Spinal cord (tissue), 10 donors: ENCODE measurements at places on chromosomes 5 and 9.

GRCh38 chr5:55911784-55912653 is 60.9 kb downstream of the IL31RA start:
- no peak for DNase-seq

DNA sequence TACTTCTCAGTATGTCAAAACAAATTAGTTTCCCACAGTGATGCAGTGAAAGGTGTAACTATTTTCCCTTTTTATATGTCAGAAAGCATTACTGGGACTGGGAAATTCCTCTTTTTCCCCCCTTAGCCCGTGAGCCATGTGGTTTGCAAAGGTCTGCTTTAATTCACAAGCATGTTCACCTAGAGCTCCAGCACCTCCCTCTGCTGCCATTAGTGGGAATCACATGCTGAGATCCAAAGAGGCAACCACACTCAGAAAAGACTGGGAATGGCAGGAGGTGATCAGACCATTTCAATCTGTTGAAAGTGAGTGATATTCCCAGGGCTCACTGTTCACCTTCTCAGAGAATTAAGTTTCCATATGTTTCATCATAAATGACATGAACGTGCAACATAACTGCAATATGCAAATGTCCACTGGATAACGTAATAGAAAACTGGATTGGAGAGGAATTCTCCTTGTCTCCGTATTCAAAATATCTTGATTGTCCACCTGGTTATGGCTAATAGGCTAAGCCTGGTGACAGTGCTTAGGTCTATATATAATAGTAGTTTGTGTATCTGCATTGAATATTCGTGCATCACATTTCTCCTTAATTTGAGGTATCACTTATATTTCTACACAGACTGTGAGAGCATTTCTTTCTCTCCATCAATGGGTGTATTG is 703.5 kb upstream of the WWC1 start:
- no peak for DNase-seq

- DNase-seq = no peak
Observed at GRCh38 chr5:171945476-171945875, 61.0 kb downstream of the FBXW11 start.

- DNase-seq = no peak
Observed at GRCh38 chr9:120668399-120668798, 45.9 kb downstream of the MEGF9 start.

DNA sequence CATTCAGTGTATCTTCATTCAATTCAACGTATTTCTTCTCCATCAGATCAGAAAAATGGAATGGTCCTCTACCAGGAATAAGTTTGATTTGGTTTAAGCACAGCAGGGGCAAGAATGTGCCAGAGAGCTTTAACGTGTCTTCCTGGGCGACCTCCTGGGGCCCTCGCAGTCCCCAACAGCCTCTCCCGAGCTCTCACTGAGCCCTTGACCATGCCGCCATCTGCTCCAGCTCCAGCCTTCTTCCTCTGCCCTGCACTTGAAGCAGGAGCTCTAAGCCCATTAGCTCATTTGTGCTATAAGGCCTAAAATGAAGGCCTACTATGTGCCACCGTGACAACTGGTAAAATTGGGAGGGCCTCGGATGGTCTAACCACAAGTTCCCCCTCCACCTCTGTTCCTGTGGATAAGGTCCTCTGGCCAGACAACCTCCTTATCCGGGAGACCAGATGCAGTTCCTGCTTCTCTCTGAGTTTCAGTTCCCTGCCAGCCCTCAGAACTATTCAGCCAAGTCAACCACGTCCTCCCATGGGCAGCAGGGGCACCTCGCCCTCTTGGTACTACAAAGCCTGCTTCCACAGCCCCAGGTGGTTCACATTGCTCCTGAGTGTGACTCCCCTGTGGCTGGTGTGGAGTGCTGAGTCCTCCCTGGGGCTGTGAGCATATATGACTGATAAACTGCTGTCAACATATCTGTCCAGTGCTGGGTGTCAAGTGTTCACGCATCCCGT is 35.8 kb downstream of the C5orf15 start:
- no peak for DNase-seq

DNA sequence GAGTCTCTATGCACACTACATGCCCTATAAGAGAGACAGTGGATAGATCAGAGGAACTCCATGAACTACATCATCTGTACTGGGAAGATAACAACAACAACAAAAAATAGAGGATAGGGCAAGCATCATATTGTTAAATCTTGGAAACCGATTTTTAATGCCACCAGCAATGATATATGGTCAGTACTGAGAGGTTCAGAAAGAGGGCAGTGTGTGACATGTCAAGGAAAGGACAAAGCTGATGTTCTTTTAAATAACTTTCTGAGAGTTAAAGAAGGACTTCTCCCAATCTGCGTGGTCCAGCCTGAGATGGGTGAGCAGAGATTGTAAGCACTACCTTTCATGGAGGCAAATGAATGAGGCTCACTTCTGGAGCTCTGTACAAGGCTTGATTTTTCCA is 62.0 kb upstream of the PHF24 start:
- DNase-seq = no peak

DNA sequence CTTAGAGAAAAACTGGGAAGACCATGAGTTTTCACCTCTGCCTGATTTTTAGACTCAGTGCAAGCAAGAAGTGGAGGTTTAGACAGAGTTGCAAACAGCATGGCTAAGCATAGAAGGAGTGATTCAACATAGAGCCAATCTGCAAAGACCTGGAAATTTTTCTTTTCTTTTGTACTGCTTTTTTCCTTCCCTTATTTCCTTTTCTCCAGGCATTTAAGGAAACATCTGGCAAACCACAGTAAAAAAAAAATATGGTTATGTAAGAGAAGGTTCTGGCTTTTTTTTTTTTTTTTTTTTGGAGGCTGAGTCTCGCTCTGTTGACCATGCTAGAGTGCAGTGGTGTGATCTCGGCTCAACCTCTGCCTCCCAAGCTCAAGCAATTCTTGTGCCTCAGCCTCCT is 16.6 kb upstream of the DCAF12 start:
- DNase-seq = no peak

- DNase-seq = no peak
Observed at GRCh38 chr5:27062451-27062850, 24.1 kb upstream of the CDH9 start.

GRCh38 chr9:27398982-27399653 is 102.2 kb upstream of the EQTN start:
- DNase-seq = no peak

- DNase-seq = no peak
Observed at GRCh38 chr9:130209422-130209821, 37.2 kb downstream of the NCS1 start.

- peak; percentile 87 for DNase-seq
Observed at GRCh38 chr9:94157050-94157801, 73.0 kb downstream of the PTPDC1 start.

DNA sequence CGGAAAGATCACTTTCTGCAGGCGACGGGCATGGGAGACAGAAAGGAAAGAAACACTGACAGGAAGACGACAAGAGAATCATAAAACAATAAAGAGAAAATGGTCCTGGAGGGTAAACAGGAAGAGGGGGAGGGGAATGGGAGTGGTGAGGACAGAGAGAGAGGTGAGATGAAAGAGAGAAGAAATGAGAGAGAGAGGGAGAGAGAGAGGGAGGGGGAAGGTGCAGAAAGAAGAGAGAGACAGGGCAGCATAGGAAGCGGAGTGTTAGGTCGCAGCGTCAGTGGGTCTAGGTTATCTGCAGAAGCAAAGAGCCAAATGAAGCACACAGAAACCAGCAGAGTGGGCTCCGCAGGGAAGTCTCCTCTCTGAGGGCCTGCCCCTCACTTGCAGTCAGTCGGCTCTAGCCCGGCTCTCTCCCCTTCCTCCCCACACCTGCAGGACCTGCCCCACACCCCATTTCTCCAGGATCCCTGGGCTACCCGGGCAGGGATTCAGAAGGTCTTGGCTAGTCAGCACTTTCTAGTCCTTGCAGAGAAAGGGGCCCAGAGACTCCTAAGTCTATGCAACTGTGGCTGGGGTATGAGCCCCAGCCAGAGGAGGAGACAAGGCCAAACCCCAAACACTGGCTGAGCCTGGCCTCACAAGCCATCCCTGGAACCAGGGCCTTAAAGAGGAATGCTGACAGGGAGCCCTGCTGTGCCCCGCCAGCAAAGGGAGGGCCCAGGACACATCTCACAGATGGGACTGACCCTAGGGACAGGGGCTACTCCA is 29.7 kb upstream of the MEIKIN start:
- DNase-seq = no peak

DNA sequence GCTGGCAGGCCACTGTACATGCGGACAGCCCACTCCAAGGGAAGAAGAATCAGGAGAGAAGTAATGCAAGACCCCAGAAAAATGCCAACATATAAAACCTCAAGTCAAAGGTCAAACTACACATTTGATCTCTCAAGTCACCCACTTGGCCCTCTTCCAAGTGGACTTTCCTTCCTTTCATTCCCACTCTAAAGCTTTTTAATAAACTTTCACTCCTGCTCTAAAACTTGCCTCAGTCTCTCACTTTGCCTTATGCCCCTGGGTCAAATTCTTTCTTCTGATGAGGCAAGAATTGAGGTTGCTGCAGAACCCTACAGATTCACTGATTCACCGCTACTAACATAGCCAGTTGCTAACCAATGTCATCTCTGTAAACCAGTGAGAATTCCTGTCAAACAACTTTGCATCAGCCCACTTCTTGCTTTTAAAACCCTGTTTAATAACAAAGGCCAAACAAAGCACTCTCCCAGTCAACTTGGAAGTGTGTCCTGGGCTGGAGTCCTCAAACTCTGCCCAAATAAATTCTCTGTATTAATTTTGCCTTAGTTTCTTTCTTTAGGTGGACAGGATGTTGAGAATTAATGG is 6.9 kb upstream of the ATP6V1G1 start:
- DNase-seq = no peak

- DNase-seq = no peak
Observed at GRCh38 chr9:36755019-36755418, 182.3 kb downstream of the MELK start.

DNA sequence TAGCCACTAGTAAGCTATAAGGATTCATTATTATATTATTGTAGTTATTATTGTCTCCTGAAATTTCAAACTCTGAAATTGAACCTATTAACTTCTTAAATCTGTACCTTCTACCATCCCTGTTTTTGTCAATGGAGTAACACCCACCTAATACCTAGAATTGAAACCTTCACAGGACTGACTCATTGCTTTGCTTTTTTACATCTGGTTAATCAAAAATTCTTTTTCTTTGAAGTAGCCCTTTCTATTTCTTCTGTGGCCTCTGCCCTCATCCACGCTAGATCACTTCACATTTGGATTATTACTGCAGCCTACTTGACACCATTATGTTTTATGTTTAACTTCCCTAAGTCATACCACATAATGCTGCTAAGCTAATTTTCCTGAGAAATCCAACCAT is 35.6 kb downstream of the RBM27 start:
- DNase-seq = no peak

DNA sequence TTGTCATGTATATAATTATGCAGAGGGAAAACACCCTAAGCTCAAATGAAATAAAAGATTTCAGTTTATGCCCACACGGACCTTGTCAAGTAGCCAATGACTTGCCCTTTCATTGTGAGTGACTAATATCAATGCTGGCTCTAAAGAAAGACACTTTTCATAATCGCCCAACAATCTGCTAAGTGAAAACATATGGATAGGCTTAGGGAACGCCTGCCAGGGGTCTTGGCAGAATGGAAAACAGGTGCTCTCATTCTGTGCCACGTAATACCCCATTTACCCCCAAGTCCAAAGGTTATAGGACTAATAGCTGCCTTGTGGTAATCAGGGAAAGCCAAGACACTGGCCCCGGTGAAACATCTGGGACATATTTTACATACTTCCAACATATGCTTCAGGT is 157.7 kb downstream of the SLF1 start:
- peak; percentile 39 for DNase-seq

GRCh38 chr9:127280880-127281660 is 16.5 kb downstream of the GARNL3 start:
- no peak for DNase-seq

DNA sequence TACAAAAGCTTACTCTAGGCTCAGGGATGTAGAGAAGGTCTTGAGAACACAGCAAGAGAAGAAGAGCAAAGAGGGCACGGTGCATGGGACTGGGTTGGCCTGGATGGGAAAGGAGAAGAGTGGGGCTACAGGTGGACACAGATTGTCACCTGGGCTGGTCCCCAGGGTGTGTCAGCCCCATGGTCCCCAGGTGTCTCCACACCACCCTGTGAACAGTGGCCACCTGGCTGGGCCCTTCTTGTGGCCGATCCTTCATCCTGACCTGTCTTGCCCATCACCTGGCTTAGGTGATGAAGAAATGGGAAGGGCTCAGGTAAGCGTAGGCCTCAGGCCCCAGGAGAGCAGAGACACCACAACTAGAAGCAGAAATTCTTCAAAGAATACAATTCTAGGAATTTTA is 188.9 kb downstream of the TENT4A start:
- no peak for DNase-seq

GRCh38 chr5:38557308-38557710 is 863 bp upstream of the LIFR start:
- DNase-seq = no peak

DNA sequence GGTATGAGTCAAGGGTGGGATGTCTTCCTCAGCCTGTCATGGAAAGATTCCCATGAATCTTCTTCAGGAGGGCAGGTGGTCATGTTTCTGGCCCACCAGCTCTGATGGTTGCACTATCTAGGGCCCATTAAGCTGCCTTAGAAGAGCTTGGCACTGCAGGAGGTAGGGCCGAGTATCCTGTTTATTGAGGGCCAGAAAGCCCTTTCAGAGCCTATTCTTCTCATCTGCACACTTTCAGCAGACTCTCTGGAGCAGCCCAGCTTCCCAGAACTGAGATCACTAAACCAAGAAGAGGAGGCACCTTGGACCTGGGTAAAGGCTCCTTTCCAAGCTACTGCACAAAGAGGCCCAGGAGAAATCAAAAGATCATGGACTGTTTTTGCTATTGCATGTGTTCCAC is 146.5 kb downstream of the MTX3 start:
- DNase-seq = no peak

DNA sequence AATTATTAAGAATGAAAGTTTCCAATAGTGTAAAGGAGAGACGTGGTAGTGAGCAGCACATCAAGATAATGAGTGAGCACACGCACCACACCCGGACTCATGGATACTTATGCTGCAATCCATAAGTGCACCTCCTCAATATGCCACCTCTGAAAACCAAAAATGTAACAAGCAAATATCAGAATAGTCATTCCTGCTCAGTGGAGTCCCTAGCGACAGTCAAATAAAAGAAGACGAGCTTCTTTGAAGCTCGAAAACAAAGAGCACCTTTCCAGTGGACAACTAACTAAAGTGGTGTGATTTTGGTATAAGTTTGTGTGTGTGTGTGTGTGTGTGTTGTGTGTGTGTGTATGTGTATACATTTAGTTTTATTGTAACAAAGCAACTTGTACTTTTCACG is 241.3 kb downstream of the DEPDC1B start:
- no peak for DNase-seq

- DNase-seq = no peak
Observed at GRCh38 chr9:98523231-98523901, 185.4 kb downstream of the GABBR2 start.

DNA sequence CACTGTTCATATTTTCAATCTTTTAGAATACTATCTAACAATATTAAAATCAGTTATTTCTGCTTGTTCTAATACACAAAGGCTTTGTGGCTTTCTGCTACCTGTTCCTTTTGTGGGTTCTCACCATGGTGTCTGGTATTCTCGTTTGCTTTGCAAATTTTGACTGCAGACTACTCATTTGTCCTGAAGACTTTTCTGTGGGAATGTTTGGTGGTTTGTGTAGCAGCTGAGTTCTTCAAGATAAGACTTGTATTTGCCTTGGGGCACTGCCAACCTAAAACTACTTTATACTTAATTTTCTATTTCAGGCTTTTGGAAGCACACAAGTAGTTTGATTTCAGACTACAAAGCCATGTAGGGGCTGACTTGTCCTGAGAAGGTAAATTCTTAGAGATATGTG is 11.1 kb downstream of the IL33 start:
- no peak for DNase-seq
